ENCODE measurements at places on chromosomes 5 and 9.

- no peak for DNase-seq
Measured at GRCh38 chr9:95017062-95017461, 290.6 kb downstream of the AOPEP start.

GRCh38 chr5:133824661-133825254 lies 143.7 kb downstream of the C5orf15 start:
- no peak for DNase-seq

DNA sequence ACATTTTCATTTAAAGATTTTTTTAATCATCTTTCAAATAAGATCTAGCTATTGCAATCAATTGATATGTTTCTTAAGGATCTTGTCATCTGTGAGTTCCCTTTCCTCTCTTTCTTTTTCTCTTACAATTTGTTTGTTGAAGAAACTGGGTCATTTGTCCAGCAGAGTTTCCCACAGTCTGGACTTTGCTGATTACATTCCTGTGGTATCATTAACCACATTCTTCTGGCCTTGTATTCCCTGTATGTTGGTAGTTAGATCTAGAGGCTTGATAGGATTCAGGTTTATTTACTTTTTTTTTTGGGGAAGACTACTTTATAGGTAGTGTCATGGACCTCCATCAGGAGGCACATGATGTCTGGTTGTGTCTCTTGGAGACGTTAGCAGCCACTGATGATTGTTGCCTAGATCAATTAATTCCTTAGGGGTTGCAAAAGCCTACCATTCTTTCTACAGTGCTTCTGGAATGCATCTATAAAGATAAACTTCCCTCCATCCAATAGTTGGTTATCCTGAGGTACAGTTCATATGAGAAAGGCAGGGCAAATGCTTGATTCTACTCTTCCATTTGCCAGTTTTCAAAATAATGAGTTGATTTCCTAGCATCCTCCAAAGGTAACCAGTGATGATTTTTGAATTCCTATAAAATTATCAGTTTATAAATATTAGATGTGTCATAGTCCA lies 14.3 kb downstream of the PDE8B start:
- no peak for DNase-seq

GRCh38 chr5:83540783-83541182 lies 69.2 kb downstream of the VCAN start:
- DNase-seq = no peak

GRCh38 chr9:73845539-73845938 lies 651.6 kb upstream of the RORB start:
- no peak for DNase-seq

- DNase-seq = no peak
Measured at GRCh38 chr5:39080168-39080567, 6.0 kb upstream of the RICTOR start.

GRCh38 chr5:100603141-100603540 lies 68.0 kb downstream of the FAM174A start:
- DNase-seq = no peak

- DNase-seq = no peak
Measured at GRCh38 chr5:63029891-63030290, 451.3 kb downstream of the LRRC70 start.

- no peak for DNase-seq
Measured at GRCh38 chr9:95511616-95511931, 5.2 kb downstream of the PTCH1 start.

GRCh38 chr5:167743695-167744464 lies 547.6 kb upstream of the WWC1 start:
- no peak for DNase-seq

- DNase-seq = no peak
Measured at GRCh38 chr5:154141745-154142221, 48.8 kb upstream of the GALNT10 start.

DNA sequence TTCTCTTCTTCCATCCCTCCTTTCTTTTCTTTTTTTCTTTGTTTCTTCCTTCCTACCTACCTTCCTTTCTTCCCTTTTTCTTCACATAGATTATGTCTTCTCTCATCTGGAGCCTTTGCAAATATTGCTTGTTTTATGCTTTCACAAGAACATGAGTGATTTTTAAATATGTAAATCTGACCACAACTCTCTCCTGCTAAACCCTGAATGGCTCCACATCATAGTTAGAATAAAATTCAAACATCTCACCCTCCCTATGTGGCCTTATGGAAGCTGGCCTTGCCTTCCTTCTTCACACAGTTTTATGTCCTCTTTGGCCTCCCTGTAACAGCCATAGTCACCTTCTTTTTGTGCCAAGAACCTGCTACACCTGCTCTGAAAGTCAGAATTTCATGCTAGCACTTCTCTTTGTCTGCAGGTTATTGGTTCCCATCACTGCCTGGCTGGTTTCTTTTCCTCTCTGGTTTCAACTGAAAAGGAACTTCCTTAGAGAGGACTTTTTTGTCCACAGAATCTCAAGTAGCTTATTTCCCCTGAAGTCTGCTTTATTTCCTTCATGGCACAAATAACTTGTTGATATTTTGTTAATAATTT lies 114.3 kb upstream of the TNC start:
- DNase-seq = no peak

DNA sequence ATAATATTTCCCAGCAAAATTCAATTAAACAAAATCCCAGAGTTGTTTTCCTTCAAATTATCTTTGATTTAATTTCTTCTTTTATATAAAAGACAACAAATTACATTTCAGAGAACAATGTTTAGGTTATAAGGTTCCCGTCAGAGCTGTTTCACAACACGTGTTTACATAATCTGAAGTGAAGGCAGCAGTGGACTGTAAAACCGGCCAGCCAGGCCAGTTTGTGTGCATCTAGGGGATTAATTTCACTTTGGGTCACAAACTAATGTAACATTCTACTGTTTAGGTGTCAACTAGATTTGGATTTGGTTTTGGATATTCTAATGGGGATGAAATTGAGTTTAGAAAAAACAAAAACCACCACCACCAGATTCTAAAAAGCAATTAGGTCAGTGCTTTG lies 86.5 kb upstream of the PLPP1 start:
- DNase-seq = no peak

DNA sequence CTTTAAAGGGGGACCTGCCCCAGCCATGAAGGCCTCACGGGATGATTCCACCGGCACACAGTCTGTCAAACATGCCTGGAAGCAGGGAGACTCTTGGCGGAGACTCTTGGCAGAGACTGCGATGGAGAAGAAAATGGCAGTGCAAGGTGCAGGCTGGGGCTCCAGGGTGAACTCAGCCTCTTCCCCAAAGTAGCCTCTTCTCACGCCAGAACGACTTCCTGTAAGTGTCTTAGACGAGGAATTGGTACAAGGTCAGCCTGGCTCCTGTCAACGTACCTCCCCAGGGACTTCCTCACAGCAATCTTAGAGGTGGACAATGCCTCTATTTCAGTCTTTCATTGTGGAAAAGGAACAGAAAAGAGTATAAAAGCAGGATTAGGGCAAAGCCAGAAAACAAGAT lies 109.3 kb downstream of the UGCG start:
- DNase-seq = no peak

- DNase-seq = peak; percentile 19
Measured at GRCh38 chr5:96714951-96715451, 52.8 kb downstream of the CAST start.

DNA sequence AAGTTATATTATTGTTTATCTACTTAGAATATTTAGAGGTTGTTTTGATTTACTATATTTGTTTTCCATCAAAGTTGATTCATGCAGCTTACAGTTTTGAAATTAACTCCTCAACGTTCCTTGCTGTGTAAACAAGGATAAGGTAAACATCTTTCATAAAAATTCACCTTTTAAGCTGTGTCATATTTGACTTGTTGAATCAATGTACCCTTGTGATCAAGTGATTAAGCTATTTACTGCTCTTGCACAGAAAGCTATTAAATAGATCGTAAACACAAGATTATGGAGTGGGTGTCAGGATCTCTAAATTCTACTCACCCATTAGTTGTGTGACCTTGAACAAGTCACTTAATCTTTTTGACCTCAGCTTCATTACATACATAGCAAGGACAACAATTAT lies 2054.0 kb upstream of the NUDT12 start:
- DNase-seq = no peak

DNA sequence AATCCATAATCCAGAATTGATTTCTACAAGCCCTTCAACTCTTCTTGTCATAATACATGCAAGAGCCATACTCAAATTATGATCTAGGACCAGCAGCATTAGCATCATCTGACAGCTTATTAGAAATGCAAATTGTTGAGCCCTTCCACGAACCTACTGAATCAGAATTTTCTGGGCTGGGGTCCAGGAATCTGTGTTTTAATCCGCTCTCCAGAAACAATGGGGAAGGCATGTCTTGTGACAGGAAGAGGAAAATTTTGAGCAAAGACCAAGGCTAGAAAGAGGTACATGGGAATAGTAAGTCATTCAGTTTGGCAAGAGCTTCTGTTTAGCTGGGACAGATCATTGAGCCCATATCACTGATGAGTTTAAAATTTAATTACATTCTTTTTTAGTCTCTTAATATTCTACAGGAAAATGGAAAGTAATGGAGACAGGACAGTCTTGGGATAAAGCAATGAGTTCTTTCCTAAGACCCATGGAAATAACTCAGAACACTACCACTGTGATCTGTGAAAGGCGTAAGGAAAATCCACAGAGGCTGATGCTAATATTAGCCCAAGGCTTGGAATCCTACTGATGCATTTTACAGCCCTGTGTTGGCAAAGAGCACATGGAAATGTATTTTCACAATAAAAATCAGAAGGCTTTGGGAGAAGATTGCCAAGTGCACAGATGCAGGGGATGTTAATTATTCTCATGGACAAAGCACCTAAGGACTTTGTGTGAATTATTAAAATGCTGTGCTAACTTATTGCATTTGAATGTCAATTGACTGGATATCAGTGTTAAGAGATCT lies 73.7 kb upstream of the STK32A start:
- DNase-seq = no peak

DNA sequence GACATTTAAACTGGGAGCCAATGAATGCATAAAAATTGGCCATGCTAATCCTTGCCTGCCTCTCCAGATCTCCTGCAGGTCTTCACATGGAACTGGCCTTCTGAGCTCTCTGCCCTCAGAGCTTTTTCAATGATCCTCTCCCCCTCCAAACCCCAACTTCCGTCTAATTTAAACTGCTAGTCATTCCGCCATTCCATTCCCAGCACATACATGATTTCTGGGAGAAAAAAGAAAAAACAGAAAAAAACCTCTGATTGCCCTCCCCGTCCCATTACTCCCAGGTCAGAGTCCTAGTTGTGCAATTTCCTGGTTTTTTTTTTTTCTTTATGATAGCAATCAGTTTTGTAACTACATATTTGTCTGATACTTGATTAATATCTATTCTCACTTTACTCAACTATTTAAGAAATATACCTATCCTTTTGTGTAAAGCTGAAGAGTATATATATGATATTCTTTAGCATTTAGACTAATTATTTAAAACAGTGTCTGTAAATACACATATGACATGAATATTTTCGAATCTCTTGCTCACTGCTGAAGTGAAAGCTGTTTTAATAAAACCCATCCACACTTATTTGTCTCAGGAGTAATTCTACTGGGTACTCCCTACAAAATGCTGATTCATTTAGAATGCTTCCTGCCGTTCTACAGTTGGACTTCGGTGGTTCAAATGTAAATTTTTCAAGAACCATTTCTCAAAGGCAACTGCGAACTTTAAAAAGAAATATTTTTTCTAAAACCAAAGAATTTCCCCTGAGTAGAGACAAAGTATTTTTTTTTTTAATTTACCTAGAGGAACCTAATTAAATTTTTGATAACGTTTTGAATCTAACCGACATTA lies 1.6 kb downstream of the HINT1 start:
- no peak for DNase-seq

- no peak for DNase-seq
Measured at GRCh38 chr9:13750061-13750460, 470.6 kb upstream of the MPDZ start.

DNA sequence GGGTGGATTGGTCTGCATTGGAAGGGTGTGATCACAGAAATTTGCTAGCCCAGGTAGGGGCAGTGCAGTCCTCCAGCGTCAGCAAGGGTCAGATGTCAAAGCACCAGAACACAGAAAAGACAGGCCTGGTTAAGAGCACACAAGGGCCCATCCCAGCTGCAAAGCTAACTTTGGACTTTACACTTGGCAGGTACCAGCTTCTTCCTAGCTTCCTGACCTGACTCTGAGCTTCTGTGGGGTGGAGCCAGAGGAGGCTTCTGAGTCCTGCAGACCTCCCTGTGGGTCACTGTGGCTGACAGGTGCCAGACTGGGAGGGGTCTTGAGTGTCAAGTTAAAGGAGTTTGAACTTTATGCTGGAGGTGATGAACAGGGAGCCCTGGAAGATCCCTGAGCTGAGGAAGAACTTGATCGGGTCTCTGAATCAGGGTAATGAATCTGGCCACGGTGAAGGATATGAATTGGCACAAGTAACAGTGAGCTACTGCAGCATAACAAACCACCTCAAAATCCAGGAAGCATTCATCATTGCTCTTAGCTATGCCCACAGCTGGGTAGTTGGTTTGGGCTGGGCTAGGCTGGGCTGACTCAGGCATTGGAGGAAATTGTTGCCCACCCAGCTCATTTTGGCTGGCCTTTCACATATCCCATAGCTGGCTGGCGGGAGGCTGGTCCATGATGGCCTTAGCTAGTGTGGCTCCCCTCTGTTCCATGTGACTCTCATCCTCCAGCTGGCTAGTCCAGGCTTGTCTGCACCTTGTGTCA lies 63.4 kb downstream of the BARX1 start:
- no peak for DNase-seq

GRCh38 chr5:45109636-45110035 lies 300.9 kb downstream of the MRPS30 start:
- no peak for DNase-seq

GRCh38 chr5:149766460-149767280 lies 36.6 kb downstream of the PPARGC1B start:
- no peak for DNase-seq

DNA sequence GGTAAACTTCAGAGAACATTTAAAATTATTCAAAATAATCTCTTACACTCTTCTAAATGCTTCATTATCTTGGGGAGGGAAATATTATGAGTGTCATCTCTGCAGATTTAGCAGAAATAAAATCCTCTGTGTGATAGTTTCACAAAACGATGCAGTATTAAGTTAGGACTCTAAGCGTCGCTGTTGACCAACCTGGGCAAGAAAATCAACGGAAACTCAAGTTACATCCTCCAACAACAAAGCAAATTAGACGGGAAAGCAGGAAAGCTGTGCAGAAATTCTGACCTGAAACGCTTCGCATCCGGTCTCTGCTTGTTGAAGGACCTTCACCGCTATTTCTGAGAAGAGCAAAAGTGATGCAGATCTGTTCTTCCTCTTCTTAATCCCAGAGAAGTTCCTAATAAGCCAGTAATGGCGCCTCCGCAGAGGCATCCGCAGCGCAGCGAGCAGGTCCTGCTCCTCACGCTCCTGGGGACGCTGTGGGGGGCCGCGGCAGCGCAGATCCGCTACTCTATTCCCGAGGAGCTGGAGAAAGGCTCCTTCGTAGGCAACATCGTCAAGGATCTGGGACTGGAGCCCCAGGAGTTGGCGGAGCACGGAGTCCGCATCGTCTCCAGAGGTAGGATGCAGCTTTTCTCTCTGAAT lies at the start of gene PCDHGA6:
Gene PCDHGA6, plus strand, starts transcription at position 219 of the 645 bp plus-strand sequence. Its CDS starts 193 bp downstream, at position 412.
- DNase-seq = no peak

GRCh38 chr9:78939311-78940065 lies 632.3 kb upstream of the TLE4 start:
- DNase-seq = no peak

All from T-helper 9 cell (primary cell).